ENCODE measurements at places on chromosomes 6 and 20. TPM values are rescaled to one million over a fixed set of nuclear protein-coding genes. Genes with fewer than 3 reads are reported as not detected.

- DNase-seq, result no peak
Observed at GRCh38 chr6:34834789-34835518, 43.1 kb downstream of the BLTP3A start.

PRPH2 gene
- 5.1 TPM for total RNA-seq

- DNase-seq, result no peak
Observed at GRCh38 chr20:38569747-38570525, 11.1 kb upstream of the ADIG start.

GCNT2 gene
- total RNA-seq, result 2.1 TPM

- no peak for DNase-seq
Observed at GRCh38 chr6:9620263-9620662, 794.6 kb downstream of the TFAP2A start.

DNA sequence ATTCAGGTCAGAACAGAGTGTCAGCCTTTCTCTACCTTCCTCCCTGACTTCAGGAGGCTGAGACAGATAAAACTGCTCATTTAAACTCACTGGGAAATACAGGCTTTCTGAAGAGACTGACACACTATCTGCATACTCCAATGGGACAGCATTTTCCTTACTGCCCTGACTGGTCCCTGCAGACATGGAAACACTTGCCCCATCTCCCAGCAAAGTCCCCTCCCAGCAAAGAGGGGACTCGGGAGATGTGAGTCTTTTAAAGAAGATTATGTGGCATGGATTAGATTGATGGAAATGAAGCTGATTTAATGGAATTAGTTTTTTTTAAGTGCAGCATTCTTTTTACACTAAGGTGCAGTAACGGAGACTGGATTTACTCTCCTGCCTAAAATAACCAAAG, 90.8 kb downstream of the CFAP61 start:
- no peak for DNase-seq

FRK gene
- 0.33 TPM for total RNA-seq

SEMG1 gene
- not detected for total RNA-seq

- DNase-seq, result no peak
Observed at GRCh38 chr6:14802514-14803160, 443.2 kb upstream of the JARID2 start.

GRCh38 chr6:133432021-133432989, 191.1 kb downstream of the EYA4 start:
- DNase-seq, result no peak

GRCh38 chr6:15248451-15249370, 2.8 kb downstream of the JARID2 start:
- DNase-seq, result peak; percentile 94

DNA sequence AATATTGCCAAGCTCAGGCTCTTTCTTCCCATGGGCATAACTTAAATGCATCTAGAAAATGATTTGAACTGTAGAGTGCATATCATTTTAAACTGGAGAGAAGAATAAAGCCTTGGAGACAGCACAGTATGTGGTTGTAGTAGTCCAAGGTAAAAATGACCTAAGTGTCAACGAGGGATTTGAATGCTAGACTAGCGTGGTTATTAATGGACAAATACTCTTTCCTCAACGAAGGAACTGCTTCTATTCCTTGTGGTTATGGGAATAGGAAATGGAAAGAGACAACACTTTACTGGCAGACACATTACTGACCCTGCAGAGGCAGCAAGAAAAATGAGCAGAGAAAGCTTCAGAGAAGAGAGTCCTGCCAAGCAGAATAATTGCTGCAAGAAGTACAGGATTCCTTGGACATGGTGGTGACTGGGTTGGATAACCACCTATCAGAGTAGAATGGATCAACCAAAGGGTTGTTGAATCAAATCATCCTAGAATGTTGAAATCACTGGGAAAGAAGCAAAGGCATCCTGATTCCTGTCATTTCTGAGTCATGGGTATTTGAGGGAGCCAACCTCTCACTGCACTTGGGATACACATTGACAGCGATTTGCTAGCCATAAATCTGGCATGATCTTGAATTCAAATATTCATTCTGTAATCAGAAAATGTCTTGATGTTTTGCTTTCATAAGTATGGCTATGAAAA, 258.1 kb upstream of the EPHA7 start:
- DNase-seq, result no peak

- DNase-seq, result no peak
Observed at GRCh38 chr6:168355716-168356522, 36.3 kb upstream of the DACT2 start.

DNA sequence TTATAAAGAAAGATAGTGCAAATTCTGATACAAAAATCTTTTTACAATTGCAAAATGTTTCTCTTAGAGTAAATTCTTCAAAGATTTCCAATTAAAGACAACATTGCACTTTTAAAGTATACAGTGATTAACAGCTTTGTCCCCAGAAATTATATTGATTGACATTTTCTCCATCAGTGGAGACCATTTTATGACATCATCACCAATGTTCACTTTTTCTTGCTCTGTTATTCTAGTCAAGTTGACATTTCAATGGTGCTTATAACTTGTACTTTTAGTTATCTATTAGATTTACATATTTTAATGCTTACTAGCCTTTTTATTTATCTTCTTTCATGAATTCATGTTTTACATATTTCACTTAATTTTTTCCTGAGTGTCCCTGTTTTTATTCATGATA, 524.8 kb downstream of the HAO1 start:
- no peak for DNase-seq

DNA sequence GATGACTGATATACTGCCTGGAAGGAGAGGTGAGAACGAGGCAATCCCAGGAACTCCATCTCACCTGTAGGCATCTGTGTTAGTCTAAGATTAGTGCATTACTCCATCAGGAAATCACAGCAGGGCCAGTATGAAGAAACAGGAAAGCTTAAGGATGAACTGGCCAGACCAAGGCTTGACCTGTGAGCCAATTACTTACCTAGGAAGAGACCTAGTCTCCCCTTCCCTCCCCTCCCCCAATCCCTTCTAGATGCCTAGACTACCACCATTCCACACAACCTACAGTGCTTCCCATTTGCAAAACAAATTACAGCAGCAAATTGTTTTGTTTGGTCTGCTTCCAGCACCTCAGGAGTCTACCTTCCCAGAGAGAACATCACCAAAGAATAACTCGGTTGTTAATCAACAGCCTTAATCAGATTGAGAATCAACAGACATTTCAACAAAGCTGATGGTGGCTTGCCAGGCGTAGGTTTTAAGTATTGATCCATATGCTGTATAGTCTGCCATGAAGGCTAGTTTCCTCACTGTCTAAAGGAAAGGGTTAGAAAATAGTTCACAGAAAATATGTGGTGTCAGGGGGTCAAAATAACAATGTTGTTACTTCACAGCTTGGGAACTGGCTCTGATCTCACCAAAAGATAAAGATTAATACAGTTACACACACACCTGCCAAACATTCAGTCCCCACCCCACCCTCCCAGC, 10.1 kb downstream of the PKHD1 start:
- no peak for DNase-seq

TINAG gene
- not detected for total RNA-seq

GRCh38 chr6:156982168-156982567, 205.0 kb downstream of the ARID1B start:
- no peak for DNase-seq

DNA sequence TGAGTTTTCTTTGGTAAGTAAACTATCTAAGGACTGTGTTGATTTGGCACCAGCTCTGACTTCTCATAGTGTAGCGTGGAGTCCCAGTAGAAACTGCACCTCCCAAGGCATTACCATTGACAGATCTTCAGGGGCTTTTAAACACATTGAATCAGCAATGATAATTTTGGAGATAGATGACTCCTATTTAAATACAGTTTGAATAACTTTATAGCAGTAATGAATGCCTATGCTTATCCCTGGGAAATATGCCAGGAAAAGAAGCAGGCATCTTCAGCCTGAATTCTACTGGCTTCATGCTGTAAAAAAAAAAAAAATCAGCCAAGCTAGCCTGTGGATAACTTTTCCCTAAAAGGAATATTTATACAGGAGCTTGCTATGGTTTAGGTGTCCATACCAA, 895.9 kb downstream of the EYS start:
- DNase-seq, result no peak

BMP6 gene
- under 0.01 TPM for total RNA-seq

- no peak for DNase-seq
Observed at GRCh38 chr6:34063651-34064050, 82.2 kb downstream of the GRM4 start.

SDCBP2 gene
- 2.1 TPM for total RNA-seq

GNRH2 gene
- not detected for total RNA-seq

- no peak for DNase-seq
Observed at GRCh38 chr20:37406010-37406998, 60.4 kb downstream of the SRC start.

DNA sequence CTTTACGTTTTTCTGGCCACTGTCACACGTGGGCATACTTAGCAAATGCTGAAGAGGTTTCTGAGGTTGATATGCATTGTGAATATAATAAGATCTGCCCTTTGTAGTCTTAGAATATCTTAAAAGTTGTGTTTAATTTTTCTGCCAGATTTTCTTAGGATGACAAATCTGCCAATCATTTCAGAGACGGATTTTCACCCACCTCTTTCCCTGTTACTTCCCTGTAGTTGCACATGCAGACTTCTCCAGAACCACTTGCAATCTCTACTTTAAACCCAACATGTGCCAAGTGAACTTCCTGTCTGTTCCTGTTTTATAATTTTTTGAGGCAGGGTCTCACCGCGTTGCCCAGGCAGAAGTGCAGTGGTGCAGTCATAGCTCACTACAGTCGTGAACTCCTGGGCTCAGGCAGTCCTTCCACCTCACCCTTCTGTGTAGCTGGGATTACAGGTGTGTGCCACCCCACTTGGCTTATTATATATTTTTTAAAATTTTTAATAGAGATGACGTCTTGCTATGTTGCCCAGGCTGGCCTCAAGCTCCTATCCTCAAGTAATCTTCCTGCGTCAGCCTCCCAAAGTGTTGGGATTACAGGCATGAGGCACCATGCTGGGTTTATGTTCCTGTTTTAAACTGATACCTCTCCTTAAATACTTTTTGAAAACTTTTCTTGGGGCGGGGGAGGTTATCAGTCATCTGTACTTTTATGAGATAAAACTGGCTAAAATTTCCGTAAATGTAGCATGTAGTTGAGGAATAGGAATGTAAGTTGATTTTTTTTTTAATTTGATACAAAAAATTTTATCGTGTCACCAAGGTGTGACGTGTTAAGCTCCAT, 2.7 kb downstream of the IGF2R start:
- no peak for DNase-seq

PGC gene
- not detected for total RNA-seq

DNA sequence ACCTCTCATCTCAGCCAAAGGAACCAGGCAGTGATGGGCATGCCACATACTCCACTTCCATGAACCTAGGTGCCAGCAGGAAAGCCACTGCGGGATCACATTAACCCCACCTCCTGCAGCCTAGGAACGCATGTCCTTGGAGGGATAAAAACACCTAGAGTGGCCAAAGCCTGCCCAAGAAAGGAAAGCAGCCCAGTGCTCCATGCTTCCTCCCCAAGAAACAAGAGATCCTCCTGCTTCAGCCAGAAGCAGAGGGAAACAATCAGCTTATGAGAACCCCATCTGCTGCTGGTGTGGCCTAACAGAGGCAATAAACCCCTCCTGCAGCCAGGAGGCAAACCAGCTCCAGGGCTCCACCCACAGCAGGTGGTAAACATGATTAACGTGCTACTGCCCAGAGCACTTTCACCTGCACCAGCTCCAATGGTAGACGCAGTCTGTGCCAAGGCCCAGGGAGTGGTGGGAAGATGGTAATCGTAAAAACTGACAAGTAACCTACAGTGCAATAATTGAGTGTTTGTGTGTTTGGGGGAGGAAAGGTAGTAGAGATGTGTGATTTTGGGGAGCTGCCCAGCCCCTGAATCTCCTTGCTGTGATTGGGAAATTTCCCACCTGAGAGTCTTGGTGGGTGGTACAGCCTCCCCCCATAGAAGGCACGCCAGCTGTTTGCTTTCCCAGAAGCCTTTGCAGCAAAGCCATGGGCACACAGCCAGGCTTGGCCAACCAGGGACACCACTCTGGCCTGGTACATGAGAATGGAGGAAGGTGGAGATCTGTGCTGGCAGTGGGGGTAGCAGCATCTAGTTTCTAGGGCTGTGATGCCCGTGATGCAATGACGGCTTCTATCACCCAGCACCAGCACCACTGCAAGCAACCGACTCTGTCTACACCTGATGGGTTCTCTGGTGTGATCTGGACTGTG, 50.6 kb upstream of the TBC1D7 start:
- no peak for DNase-seq

DNA sequence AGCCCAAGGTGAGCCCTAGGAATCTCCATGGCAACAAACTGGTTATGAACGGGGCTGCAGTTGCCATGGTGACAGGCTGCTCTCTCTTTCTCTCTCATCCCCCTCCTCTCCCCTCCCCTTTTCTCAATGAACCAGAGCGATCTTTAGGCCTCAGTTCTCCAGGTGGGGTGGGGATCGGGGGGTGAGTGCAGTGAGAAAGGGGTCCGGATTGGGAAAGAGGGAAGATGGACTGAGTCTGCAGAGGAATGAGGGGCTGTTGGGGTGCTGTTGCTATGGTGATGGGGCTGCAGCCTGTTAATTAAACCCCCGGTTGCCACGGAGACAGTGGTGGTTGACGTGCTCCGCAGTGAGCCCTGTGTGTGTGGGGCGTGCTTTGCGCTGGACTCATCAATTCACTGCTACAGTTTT, 3.6 kb upstream of the SLC12A5 start:
- no peak for DNase-seq

BPIFA1 gene
- total RNA-seq, result not detected

- DNase-seq, result no peak
Observed at GRCh38 chr6:73152556-73152955, 72.7 kb downstream of the KHDC1L start.

IP6K3 gene
- total RNA-seq, result 1.8 TPM

GRCh38 chr20:13936781-13937576, 53.4 kb downstream of the SEL1L2 start:
- DNase-seq, result no peak

STX16 gene
- total RNA-seq, result 64.9 TPM

RHAG gene
- not detected for total RNA-seq

- DNase-seq, result peak; percentile 65
Observed at GRCh38 chr6:160426136-160426535, 78.0 kb downstream of the SLC22A3 start.

GRCh38 chr20:53592992-53593465, 610 bp downstream of the ZNF217 start:
- DNase-seq, result no peak

DNA sequence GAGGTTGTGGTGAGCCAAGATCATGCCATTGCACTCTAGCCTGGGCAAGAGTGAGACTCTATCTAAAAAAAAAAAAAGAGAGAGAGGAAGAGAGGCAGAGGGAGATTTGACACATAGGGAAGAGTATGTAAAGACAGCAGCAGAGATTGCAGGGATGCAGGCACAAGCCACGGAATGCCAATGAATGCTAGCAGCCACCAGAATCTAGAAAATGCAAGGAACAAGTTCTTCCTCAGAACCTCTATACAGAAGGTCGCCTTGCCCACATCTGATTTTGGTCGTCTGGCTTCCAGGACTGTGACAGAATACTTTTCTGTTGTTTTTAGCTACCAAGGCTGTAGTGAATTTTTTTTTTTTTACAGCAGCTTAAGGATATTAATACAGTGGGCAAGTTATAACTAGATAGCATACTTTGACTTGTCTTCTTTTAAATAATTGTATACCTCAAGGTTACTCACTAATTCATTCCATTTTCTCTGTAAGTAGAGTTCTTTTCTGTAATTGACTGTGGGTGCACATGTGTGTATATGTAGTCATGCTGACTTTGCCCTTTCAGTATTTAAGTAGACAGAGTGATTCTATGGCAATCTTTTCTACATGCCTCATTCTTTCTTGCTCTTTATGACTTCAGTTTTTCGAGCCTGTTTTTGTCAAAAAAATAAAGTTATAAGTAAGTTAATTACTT, 402.2 kb downstream of the GJA1 start:
- no peak for DNase-seq

GRCh38 chr6:63573899-63574553, 1.7 kb downstream of the LOC128125822 start:
- DNase-seq, result peak; percentile 68

Measured in fibroblast of lung (primary cell).